ENCODE measurements at places on chromosomes 12 and 14.
A peak's percentile ranks its signal among the peaks of the same experiment; 100 is the strongest.

DNA sequence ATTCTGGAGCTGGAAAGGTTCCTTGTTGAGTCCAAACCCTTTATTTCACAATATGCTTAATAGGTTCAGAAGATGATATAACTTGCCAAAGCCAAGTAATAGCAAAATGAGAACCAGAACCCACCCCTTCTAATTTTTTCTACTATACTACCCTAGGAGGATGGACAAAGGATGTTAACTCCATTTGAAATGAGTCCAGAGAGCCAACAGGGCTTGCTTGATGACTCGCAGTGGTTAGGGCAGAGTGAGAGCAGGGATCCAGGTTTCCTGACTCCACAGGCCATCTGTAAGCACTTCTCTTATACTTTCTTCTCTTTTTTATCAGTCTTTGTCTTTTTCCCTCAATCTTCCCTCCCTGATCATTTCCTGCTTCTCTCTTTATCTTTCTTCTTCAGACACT lies 668.1 kb downstream of the MED13L start:
- no peak for DNase-seq

DNA sequence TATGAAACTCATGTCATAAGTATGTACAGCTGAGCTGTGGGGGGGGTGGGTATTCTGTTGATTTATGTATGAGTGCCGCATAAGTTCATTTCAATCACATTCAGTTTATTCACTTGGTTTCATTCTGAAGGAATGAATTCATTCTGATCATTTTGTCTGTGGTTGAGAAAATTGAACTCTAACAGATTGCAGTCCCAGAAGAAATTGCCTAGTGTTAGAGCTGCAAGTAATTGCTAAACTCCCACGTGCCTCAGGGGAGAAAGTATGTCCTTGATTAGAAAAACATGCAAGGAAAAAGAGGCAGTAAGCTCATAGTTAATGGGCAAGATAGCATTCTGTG lies 442.4 kb upstream of the MGAT4C start:
- no peak for DNase-seq

DNA sequence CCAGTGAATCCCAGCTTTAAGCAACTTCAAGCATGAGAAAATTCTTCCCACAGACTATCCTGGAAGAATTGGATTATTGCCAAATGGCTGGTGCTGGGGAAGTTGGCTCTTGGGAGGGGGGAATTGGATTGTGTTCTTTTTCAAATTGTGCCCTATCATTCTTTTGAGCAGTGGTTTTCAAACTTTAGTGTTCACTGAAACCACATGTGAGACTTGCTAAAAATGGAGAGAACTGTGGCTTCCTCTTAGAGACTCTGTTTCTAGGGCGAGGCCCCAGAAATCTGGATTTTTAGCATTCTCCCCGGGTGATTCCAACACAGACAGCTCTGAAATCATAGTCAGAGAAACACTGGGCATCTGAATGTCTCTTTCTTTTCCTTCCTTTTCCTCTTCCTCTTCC lies 14.3 kb upstream of the OTUB2 start:
- DNase-seq: no peak

GRCh38 chr12:4809449-4810218 lies 89.4 kb downstream of the GALNT8 start:
- DNase-seq: no peak

- no peak for DNase-seq
These were observed 6.0 kb downstream of the TMCC3 start for GRCh38 chr12:94644141-94644979.

- no peak for DNase-seq
These were observed 385.9 kb downstream of the EGLN3 start for GRCh38 chr14:33564774-33565630.

DNA sequence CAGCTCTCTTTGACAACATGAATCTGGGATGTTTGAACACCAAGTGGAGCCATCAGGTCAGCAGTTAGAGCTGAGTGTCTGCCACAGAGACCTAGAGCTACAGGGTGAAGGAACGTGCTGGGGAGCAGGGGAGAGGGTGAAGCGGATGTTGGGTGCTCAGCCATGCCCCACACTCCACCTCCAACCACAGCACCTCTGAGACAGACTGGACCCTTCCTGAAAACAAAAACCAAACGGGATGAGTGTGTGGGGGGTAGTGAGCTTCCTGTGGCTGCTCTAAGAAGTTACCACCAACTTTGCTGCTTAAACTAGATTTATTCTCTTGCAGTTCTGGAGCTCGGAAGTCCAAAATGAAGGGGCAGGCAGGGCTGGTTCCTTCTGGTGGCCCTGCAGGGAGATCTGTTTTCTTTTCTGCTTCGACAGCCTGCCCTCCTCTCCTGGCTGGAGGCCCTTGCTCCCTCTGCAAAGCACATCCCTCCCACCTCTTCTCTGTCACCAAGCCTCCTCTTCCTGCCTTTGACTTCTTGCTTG lies 5.6 kb upstream of the GOLGA3 start:
- no peak for DNase-seq

DNA sequence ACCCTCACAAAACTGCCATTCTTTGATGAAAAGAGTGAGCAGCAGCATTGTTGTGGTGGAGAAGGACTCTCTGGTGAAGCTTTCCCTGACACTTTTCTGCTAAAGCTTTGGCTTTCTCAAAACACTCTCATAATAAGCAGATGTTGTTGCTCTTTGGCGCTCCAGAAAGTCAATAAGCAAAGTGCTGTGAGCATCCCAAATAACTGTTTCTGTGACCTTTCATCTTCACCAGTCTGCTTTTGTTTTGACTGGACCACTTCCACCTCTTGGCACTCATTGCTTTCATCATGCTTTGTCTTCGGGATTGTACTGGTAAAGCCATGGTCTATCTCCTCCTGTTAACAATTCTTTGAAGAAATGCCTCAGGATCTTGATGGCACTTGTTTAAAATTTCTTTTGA lies 424.7 kb upstream of the TMPO start:
- DNase-seq: no peak

DNA sequence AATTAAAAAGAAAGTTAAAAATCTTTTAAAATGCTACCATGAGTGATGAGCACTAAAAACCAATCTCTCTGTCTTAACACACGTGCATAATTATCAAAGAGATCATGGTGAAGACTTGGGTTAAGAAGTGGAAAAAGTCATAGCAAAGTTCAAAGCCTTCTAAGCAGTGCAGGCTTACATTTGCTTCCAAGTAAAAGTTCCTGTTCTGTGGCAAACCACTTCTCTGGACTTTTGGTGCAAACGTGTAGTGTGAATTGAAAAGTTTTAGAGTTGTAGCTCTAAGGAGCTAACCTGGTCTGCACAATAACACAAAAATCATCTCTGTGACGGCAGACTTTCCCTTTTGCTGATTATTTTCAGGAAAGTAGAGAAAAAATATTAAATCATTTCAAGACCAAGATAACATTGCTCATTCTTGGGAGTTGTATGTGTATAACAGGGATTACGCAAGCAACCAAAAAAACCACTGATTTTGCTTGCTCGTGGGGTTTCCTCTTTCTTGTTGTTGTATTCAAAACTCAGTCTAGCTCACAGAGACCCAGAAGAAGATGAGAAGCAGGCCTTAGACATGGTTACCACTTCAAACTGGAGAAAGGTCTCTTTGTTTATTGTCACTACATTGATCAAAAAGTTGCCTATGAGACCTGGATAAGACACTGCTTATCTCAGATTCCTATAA lies 2.3 kb upstream of the GLIPR1 start:
- DNase-seq: no peak

GRCh38 chr14:79724934-79725717 lies 486.2 kb downstream of the DIO2 start:
- no peak for DNase-seq

- no peak for DNase-seq
These were observed 49.9 kb downstream of the GTF2A1 start for GRCh38 chr14:81170829-81171195.

- no peak for DNase-seq
These were observed 123.5 kb upstream of the NOS1 start for GRCh38 chr12:117484901-117485300.

DNA sequence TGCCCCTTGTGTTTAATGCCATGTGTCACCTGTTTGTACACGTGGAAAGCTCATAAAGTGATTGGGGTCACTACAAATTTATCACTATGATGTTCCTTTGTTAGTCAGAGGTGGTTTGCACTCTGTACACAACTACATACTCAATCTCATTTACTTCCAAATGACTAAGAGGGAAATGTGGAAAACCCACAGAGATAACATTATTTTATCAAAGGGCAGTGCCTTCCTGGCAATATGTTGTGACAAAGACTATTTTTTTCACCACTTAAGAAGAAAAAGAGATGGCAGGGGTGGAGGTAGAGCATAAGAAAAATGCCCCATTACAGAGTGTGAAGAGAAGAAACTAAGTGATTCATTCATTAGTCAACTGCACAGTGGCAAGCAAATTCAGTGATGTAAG lies 1064.1 kb upstream of the FLRT2 start:
- DNase-seq: no peak

GRCh38 chr14:33602396-33602795 lies 348.5 kb downstream of the EGLN3 start:
- no peak for DNase-seq

GRCh38 chr14:20609215-20610001 lies 18.2 kb upstream of the RNASE12 start:
- peak; percentile 46 for DNase-seq

DNA sequence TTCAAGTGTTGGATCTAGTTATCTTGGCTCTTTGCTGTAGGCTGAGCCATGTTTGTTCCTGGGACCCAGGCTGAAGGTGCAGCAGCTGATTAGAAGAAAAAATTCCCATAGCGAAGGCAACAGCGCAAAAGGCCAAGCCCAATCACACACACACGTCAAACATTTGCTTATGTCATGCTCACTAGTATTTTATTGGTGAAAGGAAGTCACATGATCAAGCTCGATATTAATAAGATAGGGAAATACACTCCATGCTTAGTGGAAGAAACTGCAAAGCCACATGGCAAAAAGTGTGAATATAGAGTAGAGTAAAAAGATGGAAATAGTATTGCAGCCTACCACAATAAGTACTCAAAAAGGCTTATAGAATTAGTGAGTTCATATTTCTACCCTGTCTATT lies 373.5 kb upstream of the FAR2 start:
- no peak for DNase-seq

- DNase-seq: no peak
These were observed 33.2 kb downstream of the ETNK1 start for GRCh38 chr12:22658214-22658613.
